IMR-90 (cell line): ENCODE measurements at places on chromosomes 16 and 17. TPM values are rescaled to one million over a fixed set of nuclear protein-coding genes. Genes with fewer than 3 reads are reported as not detected.
A peak's percentile ranks its signal among the peaks of the same experiment; 100 is the strongest.

CA4 gene
- total RNA-seq, result not detected in 2 replicates

SLC2A4 gene
- total RNA-seq, result under 0.01 TPM in 1 of 2 replicates, not detected in the other

- peaks cover 20% of the 10 kb centered on the region for H3K36me3 ChIP-seq
- no peaks in the 10 kb centered on the region for H3K27me3 ChIP-seq
- peak; percentile 62 for DNase-seq
- H3K4me1 ChIP-seq, result peaks cover 6% of the 10 kb centered on the region
- peak overlapping the region; percentile 94 for H3K27ac ChIP-seq
- peak overlapping the region; percentile 78 for H3K4me3 ChIP-seq
Observed at GRCh38 chr17:32350666-32351418, 885 bp downstream of the ZNF207 start.

- H3K27ac ChIP-seq, result no peak overlapping the region
- H3K4me3 ChIP-seq, result no peak overlapping the region
- H3K36me3 ChIP-seq, result no peaks in the 10 kb centered on the region
- no peak for DNase-seq
- no peaks in the 10 kb centered on the region for H3K4me1 ChIP-seq
Observed at GRCh38 chr17:12918142-12918541, 99.7 kb downstream of the ELAC2 start.

DNA sequence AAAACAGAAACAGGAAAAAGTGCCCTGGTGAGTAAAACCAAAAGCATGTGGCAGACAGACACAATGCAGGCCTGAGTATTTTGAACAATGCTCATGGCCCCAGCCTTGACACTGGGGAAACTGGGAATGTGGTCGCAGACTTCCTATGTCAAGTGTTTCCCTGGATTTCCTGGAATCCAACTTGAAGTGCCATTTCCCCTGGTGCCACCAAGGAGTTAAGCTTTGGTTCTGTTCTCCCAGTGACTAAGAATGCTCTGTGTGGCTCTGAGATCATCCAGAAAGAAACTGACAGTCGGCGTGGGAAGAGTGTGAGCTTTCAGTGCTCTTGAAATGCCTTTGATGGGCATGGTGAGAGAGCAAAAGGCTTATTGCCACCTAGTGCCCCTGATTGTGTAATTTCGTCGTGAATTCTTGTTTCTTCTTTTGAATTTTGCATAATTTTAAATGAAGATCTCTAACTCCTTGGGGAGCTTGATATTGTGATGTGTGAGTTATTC, 96.0 kb downstream of the YPEL2 start:
- no peak overlapping the region for H3K4me3 ChIP-seq
- H3K36me3 ChIP-seq, result no peaks in the 10 kb centered on the region
- no peaks in the 10 kb centered on the region; the same call in 1 of the 2 replicates for H3K27me3 ChIP-seq
- H3K27ac ChIP-seq, result peak overlapping the region; percentile 1
- H3K4me1 ChIP-seq, result peaks cover 11% of the 10 kb centered on the region

DNA sequence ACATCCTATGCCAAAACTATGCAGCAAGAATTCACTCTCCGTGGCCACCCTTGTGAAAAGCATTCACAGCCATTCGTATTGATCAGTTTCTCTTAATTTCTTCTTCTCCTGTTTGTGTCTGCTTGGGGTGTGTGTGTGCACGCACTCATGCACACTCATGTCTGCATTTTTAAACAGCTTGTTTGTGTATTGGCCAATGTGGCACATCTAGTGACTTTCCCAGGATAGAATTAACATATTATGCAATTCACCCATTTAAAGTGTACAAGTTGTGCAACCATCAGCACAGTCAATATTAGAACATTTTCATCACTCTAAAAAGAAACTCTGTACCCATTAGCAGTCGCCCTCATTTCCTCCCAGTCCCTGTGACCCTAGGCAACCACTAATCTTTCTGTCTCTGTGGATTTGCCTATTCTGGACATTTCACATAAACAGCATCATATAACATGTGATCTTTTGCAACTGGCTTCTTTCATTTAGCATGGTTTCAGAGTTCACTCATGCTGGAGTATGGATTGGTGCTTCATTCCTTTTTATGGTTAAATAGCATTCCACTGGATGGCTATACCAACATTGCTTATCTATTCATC, 20.1 kb downstream of the IRX3 start:
- no peak for DNase-seq
- H3K4me1 ChIP-seq, result no peaks in the 10 kb centered on the region
- no peaks in the 10 kb centered on the region for H3K27me3 ChIP-seq

DNA sequence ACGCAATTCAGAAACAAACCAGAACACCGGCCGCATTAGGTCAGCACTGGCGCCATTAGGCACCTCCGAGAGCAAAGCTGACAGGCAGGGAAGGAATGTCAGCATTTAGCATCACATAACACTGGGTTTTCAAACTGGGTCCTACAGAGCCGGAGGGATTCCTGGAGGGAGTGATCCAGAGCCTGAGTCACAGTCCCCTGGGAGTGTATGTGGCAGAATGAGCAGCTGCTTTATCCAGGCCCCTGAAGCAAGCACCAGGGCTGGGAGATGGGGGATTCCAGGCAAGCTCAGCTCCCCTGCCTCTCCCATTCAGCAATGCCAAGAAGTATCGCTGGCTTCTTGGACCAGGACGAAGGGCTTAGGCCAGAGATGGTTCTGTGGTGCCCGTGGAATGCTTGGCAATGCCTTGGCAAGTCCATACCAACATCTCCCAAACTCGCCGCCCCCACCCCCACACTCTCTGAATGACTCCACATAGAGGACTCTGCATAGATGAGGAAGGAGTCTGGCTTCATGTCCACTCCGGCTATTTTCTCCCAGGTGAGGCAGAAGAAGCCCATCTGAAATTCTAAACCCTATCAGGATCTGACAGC, 20.4 kb downstream of the GAS7 start:
- H3K27ac ChIP-seq, result peak overlapping the region; percentile 4
- H3K4me1 ChIP-seq, result peaks cover 19% of the 10 kb centered on the region
- H3K4me3 ChIP-seq, result no peak overlapping the region
- H3K27me3 ChIP-seq, result no peaks in the 10 kb centered on the region

GRCh38 chr17:78151514-78152008, 5.4 kb downstream of the C17orf99 start:
- no peaks in the 10 kb centered on the region for H3K4me1 ChIP-seq
- H3K4me3 ChIP-seq, result no peak overlapping the region
- H3K36me3 ChIP-seq, result no peaks in the 10 kb centered on the region
- DNase-seq, result no peak
- H3K27ac ChIP-seq, result no peak overlapping the region

GSDMA gene
- not detected in 2 replicates for total RNA-seq

DNA sequence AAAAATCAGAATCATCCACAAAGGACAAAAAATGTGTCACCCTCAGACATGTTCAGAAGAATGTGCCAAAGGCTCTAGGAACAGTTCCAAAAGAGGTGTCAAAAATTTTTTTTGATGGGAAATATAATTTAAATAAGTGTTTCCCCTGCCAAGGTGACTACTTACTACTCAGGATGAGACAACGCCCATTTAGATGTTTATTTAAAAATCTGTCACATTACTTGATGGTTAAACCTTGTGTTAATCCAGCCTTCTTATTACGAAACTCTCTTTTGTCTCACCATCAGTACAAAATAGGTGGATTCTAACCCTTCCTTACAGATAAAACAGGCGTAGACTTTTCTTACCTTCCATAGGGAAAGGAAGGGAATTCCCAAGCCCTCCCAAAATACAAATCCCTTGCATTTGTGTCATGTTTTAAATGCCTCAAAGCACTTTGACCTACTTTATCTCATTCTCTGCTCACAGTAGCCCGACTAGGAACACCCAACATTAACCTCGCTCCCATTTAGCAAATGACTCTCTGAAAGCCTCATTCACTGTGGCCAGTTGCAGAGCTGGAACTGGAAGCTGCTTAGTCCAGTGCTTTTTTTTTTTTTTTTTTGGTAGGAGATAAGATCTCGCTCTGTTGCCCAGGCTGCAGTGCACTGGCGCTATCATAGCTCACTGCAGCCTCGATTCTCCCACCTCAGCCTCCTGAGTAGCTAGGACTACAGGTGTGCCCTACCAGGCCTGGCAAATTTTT, 5.8 kb upstream of the GNA13 start:
- H3K27me3 ChIP-seq, result no peaks in the 10 kb centered on the region
- no peak overlapping the region for H3K27ac ChIP-seq
- no peak for DNase-seq
- H3K4me3 ChIP-seq, result no peak overlapping the region
- peaks cover 8% of the 10 kb centered on the region for H3K4me1 ChIP-seq

DNA sequence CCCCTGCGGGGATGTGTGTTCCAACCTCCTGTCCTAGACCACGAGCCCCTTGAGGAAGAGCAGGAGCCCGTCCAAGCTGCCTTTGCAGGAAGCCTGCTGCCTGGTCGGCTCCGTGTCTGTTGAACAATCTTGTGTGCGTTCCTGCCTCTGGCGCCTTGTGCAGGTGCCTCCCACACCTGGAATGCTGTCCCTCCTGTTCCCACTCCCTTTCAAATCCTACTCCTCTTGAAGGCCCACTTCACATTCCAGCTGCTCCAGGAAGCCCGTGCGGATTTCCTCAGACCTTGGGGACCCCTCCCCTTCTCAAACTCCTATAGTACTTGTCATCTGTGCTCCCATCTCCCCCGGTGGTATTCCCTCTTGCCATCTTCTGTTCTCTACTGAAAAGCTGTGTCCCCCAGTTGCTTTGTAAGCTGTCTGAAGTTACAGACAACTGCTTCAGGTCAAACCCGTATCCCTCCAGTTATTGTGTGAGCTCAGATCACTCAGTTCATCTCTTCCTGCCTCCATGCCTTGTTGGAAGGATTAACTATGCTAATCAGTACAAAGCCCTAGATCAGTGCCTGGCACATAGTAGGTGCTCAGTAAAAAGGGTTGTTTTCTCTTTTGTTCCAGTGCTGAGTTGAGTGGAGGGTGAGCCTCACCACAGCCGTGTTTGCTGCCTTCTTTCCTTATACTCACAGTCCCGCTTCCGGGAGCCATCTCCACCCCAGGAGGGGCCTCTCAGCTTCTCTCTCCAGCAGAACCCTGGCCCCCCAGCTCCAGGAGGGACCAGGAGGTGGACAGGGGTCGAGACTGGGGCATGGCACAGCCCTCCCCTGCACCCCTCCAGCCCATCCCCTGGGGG, 241.8 kb upstream of the CIBAR2 start:
- H3K36me3 ChIP-seq, result peaks cover 2% of the 10 kb centered on the region; the same call in 1 of the 2 replicates
- DNase-seq, result no peak
- H3K4me3 ChIP-seq, result no peak overlapping the region

DNA sequence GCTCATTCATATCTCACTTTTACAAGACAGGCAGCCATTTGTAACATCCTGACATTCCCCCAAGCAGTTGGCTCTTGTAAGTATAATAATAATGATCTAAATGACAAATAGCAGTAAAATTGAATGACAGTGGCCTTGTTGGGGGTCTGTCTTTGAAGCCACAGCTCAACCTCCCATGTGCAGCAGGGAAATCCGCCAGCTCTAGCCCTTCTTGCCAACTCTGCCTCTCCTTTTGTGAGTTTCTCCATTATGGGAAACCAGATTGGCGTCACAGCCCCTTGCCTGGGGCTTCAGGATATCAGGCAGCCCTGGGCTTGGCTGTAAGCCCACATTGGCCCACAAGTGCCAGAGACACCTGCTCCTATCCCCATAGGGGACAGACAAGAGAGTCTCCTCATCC, 70.4 kb upstream of the CACNG5 start:
- no peak for DNase-seq
- no peak overlapping the region for H3K27ac ChIP-seq
- H3K27me3 ChIP-seq, result no peaks in the 10 kb centered on the region
- H3K4me1 ChIP-seq, result no peaks in the 10 kb centered on the region

PRSS33 gene
- not detected in 2 replicates for total RNA-seq

GRCh38 chr17:62676952-62677596, 49.6 kb downstream of the MRC2 start:
- H3K4me1 ChIP-seq, result no peaks in the 10 kb centered on the region
- H3K27me3 ChIP-seq, result no peaks in the 10 kb centered on the region
- H3K4me3 ChIP-seq, result no peak overlapping the region

DNA sequence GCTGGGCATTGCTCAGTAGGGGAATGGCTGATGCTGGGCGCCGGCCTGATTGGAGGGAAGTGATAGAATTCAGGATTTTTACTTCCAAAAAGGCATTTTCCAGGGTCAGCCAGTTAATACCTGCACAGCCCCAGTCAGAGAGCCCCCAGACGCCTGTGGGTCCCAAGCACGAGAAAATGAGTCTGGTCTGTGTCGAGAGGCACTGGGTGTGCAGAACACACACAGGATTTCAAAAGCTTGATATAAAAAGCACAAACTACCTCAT, 164.6 kb upstream of the TNRC6C start:
- DNase-seq, result no peak
- H3K36me3 ChIP-seq, result no peaks in the 10 kb centered on the region
- no peak overlapping the region for H3K27ac ChIP-seq
- H3K27me3 ChIP-seq, result peaks cover 58% of the 10 kb centered on the region
- no peaks in the 10 kb centered on the region for H3K4me1 ChIP-seq
- H3K4me3 ChIP-seq, result no peak overlapping the region

TP53TG3 gene
- total RNA-seq, result not detected in 2 replicates

GRCh38 chr16:86167061-86167460, 268.1 kb downstream of the IRF8 start:
- no peak for DNase-seq
- no peak overlapping the region for H3K27ac ChIP-seq
- H3K4me1 ChIP-seq, result peaks cover 12% of the 10 kb centered on the region
- no peaks in the 10 kb centered on the region for H3K36me3 ChIP-seq

- peaks cover 3% of the 10 kb centered on the region; the same call in 1 of the 2 replicates for H3K27me3 ChIP-seq
- no peak overlapping the region for H3K4me3 ChIP-seq
- no peaks in the 10 kb centered on the region for H3K36me3 ChIP-seq
- DNase-seq, result no peak
- H3K4me1 ChIP-seq, result peaks cover 7% of the 10 kb centered on the region
Observed at GRCh38 chr16:11665071-11665491, 3.2 kb upstream of the SNN start.

HCRT gene
- not detected in 2 replicates for total RNA-seq

GRCh38 chr16:72172105-72173034, at the start of gene PMFBP1:
PMFBP1 (minus strand) TSS chr16:72172155; CDS start chr16:72171208, 947 bp downstream.
- no peak within 1 kb of the TSS for H3K4me3 ChIP-seq
- H3K27ac ChIP-seq, result no peak within 1 kb of the TSS
- no peaks in the 10 kb centered on the region for H3K36me3 ChIP-seq
- DNase-seq, result peak; percentile 59

DNA sequence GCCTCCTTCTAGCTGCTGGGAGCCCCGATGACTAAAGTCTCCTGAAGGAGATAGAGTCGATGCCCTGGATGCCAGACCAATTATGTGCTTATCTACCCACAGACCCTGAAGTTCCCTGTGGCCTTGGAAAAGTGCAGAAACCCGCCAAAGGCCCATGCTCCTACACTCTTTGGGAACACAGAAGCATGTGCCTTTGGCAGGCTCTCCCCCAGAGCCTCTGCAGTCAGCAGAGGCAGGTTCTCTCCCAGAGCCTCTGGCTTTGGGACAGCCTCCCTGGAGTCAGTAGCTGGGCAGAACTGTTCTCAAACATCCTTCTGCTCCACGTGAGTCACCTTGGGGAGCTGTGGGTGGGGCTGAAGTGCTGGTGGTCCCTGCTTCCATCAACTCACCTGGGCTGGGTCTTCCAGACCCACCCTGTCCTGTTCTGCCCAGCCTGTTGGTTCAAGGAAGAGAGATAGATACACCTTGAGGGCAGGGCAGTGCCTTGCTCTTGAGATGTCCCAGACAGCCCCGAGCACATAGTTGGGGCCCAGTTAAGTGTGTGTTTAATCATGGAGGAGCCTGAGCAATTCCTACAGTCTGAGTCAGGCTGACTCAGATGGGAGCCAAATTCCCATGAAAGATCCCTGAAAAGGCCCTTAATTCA, 3.2 kb upstream of the CDK5RAP3 start:
- no peaks in the 10 kb centered on the region for H3K36me3 ChIP-seq
- H3K4me3 ChIP-seq, result no peak overlapping the region
- no peaks in the 10 kb centered on the region for H3K27me3 ChIP-seq
- H3K27ac ChIP-seq, result peak overlapping the region; percentile 71
- peak; percentile 89 for DNase-seq

TBC1D26 gene
- not detected in 2 replicates for total RNA-seq
